ENCODE measurements at places on chromosomes 7 and 10. TPM values are rescaled to one million over a fixed set of nuclear protein-coding genes. Genes with fewer than 3 reads are reported as not detected.

The GRID1 gene
- 1.1 TPM for polyA plus RNA-seq

The C7orf57 gene
- polyA plus RNA-seq, result 2.7 TPM

The PLEKHS1 gene
- 0.23 TPM for polyA plus RNA-seq

The NUTM2E gene
- 0.52 TPM for polyA plus RNA-seq

The PRKCQ gene
- 5.7 TPM for polyA plus RNA-seq

The EVX1 gene
- not detected for polyA plus RNA-seq

The ORAI2 gene
- polyA plus RNA-seq, result 9.9 TPM

The GIMAP1 gene
- polyA plus RNA-seq, result 6.7 TPM

The ZNF138 gene
- polyA plus RNA-seq, result 22.7 TPM

The PAPOLB gene
- 0.18 TPM for polyA plus RNA-seq

The ERV3-1 gene
- polyA plus RNA-seq, result 36.5 TPM

The NDUFA5 gene
- 184 TPM for polyA plus RNA-seq

The SP8 gene
- polyA plus RNA-seq, result not detected

The SLC29A3 gene
- polyA plus RNA-seq, result 7.4 TPM

The EGFR gene
- 37.0 TPM for polyA plus RNA-seq

The SPDYE2B gene
- 2.4 TPM for polyA plus RNA-seq

The VPS50 gene
- 32.9 TPM for polyA plus RNA-seq
